ENCODE measurements at places on chromosomes 7 and 10. TPM values are rescaled to one million over a fixed set of nuclear protein-coding genes. Genes with fewer than 3 reads are reported as not detected.

DNA sequence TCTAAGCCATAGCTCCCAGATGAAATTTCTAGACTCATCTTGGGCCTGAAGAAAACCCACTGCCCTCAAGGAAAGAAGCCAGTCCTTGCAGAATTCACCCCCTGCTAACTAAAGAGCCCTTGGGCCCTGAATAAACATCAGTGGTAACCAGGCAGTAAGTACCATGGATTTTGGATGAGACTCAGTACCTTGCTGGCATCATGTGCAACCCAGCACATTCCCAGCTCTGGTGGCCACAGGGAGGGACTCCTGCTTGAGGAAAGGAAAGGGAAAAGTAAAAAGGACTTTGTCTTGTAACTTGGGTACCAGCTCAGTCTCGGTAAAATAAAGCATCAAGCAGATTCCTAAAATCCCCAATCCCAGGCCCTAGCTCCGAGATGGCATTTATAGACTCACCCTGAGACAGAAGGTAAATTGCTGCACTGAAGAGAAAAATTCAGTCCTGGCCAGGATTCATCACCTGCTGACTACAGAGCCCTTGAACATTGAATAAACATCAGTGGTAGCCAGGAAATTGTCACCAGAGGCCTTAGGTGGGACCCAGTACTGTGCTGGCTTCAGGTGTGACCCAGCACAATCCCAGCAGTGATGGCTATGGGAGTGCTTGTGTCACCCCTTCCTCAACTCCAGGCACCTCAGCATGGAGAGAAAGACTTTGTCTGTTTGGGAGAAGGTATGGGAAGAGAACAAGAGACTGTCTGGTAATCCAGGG lies 31.2 kb upstream of the SFTPD start:
- DNase-seq, result no peak

DNA sequence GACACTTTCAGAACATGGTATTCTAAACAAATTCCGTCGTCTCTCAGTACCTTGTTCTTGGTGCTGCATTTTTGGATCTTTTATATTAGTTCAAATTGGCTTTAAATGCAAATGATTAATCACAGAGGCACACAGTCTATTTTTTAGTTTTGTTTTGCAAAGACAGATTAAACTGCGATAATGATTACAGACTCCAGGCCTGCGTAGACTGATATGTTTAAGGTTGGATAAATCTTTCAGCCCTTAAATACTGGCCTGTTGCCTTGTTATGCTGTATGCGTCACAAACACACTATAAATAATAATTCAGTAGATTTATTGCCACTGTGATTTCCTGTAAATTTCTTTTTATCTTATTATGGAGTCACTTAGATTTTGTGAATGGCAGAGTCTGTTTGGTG lies 19.3 kb downstream of the CACNB2 start:
- DNase-seq, result no peak

- DNase-seq, result no peak
Observed at GRCh38 chr10:3936422-3937040, 151.5 kb upstream of the KLF6 start.

DNA sequence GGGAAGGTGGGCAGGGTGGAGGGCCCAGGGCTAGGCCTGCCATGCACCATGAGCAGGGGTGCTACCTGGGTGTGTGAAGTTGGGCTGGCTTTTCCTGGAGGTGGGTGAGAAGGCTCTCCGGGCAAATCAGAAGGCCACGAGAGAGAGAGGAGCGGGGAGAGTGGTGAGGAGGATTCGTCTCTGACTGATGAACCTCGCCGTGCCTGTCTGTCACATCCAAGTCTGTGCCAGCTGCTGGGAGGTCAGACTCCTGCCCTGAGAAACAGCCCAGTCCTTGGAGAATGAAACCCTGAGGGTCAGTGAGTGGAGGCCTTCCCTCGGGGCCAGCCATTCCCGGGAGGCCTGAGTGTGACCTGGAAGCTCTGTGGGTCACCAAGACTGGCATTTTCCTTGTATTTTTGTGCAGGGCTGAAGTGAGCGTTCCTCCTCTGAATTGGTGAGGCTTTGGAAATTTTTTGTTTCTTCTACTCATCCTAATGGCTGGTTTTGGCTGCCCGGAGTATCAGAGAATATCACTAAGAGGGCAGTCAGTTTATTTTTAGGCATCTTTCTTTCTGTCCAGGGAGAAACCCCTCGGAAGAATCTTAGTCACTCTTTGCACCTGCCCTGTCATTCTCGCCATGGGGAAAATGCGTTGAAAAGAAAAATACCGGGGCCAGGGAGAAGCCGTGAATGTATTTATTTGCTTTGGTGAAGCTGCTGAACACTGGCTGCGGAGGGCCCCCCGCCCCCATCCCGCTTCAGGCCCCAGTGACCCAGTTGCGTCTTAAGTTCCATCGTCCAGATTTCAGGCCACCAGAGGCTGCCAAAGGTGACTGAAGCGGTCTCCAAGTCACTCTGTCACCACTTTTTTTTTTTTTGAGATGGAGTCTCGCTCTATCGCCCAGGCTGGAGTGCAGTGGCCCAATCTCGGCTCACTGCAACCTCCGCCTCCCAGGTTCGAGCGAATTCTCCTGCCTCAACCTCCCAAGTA lies 6.5 kb upstream of the AP5Z1 start:
- DNase-seq, result no peak

DNA sequence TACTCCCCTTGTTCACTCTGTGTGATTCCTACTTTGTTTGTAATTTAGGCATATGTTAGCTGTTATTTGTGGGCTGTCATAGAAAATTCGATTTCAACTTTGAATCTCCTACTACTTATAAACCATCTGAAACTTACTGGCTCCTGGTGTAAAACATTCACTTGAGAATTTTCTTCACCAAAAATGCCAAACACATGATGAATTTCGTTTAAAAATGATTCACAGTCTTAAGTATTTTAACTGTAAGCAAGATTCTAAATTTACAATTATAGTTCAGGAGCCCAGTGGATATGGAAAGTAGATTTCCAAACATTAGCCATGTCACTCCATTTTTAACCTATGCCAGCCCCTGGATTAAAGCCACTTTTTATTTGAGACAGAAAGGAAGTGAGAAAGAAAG lies 3.1 kb downstream of the CPED1 start:
- no peak for DNase-seq

DNA sequence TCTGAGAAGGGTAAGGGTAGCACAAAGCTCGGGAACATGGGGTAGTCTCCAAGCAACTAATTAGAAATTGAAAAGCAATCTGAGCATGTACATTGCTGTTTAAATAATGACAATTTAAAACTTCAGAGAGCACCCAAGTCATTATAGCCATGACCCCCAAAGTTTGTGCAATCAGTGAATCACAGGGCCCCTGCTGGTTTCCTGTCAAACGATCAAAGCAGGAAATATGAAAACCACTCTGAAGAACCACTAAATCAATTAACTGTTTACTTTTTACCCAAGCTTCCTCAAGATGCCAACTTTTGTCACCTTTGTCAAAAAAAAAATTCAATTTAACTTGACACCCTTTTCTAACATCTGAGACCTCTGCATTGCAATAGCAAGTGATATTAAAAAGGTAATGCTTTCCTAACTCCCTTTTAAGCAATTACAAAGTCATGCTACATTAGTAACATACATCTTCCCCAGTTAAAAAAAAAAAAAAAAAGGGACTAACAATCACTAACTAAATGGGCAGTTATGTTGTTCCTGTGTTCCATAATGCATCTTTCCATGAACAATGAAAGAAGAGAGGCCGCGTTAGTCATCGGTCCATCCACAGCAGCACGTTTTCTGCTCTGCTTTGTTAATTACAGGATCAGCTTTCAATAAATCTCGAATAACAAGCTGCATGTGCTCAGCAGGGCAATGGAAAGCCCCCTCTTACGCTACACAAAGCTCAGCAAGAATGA lies 80.6 kb downstream of the ETV1 start:
- no peak for DNase-seq

VWA2 gene
- not detected for total RNA-seq

STEAP1B gene
- total RNA-seq, result not detected

AS3MT gene
- total RNA-seq, result not detected

GIMAP6 gene
- 36.2 TPM for total RNA-seq

CYP26A1 gene
- not detected for total RNA-seq

CHRM2 gene
- not detected for total RNA-seq

CAV1 gene
- total RNA-seq, result 1.7 TPM
